Activated naive CD4-positive, alpha-beta T cell treated with anti-CD3 and anti-CD28 coated beads, Interleukin-2, amount 10 ng/mL, durations not matched to agents 7 days and 5 days (primary cell): ENCODE measurements at places on chromosomes 4 and X.

GRCh38 chrX:132742246-132742645, 216.2 kb downstream of the HS6ST2 start:
- DNase-seq: no peak

GRCh38 chr4:130812117-130812765, 1716.3 kb downstream of the C4orf33 start:
- no peak for DNase-seq

DNA sequence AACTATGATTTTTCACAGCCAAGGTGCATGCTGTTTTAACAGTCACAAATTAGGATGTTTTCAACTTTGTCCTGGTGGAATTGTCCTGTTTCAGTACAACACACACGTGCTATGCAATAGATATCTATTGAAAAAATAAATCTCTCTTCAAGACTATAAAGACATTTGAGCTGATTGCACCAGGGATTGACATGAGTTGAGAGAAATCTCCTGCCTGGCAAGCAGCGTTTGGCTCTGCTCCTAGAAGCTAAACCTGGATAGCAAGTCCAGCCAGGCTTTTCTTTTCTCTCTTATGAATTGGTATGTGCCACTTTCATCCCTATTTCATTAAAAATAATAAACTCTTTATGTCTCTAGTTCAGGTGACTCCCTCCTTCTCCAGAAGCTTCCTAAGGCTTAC, 16.6 kb upstream of the NPNT start:
- DNase-seq: no peak

- no peak for DNase-seq
These were observed 70.7 kb downstream of the RTL5 start for GRCh38 chrX:72060921-72061490.

DNA sequence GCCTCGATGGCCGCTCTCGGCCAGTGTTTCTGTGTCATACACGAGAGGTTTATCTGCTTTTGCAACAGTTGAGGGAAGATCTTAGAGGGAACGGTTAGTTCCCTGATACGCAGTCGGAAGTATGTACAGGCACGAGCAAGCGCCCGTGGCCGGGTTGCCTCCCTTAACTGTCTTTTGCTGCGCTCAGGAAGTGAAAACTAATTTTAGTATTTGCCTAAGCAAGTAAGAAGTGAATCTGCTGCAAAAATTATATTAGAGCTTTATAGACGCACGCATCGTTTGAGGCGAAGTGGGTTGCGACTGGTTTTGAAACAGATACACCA, 695 bp downstream of the MTM1 start:
- peak; percentile 67 for DNase-seq

GRCh38 chr4:159048166-159048886, 54.6 kb upstream of the RAPGEF2 start:
- no peak for DNase-seq

GRCh38 chr4:175560604-175561003, 251.5 kb downstream of the GPM6A start:
- DNase-seq: no peak

GRCh38 chr4:173736840-173737239, 206.8 kb upstream of the HAND2 start:
- no peak for DNase-seq

DNA sequence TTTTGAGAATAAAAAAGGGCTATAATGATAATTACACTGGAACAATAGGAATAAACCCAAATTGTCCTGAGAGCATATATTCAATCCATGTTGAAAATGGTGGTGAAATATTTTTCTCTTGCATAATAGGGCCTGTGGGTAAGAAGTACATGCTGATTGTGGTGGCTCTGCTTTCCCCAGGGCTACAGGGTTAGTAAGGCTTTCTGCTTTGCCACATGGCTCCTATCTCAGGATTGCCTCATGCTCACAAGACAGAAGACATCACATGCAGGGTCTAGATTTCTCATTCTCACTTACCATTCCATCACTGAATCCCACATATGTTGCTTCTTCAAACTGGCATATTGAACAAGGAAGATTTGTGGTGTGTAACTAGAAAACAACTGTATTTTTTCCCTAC, 12.4 kb upstream of the VEGFC start:
- no peak for DNase-seq

DNA sequence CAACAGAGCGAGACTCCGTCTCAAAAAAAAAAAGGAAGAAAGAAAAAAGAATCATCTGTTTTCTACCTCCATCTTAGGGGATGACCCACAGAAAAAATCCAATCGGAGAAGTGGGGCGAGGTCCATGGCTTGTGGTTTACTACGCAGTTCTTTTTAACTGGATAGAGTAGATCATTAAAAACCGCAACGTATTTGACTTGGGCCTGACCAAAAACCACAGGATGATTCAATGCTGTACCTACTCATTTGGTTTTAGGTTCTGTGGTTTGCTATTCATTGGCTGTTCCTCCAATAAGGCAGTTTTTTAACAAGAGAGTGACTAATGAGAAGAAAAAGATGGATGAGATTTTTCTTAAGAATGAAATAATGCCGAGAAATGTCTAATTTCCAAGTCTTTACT, 83.7 kb downstream of the FREM3 start:
- DNase-seq: peak; percentile 19

GRCh38 chrX:11363069-11363594, 69.9 kb downstream of the AMELX start:
- DNase-seq: no peak

GRCh38 chr4:142721187-142721586, 124.9 kb downstream of the INPP4B start:
- no peak for DNase-seq

DNA sequence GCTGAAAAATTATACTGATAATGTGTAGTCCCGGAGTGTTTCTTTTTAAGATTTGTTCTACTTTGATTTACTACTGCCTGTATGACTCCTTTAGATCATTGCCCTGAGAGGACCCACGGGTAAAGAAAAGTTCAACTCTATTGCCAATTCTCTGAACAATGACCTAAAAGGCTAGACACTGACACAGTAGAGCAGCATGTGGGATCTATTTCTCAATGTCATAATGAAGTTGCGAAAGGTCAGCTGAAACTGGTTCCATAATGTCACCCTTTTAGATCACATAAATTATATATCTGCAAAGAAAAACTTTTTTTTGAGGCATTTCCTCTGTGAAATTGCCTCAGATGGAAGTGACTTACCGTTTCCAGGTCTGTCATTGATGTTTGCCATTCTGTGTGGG, 67.4 kb downstream of the GLRB start:
- DNase-seq: no peak

- peak; percentile 59 for DNase-seq
These were observed 82.0 kb upstream of the CLDN34 start for GRCh38 chrX:9885150-9885549.

GRCh38 chr4:8235224-8235623, 34.3 kb upstream of the HTRA3 start:
- no peak for DNase-seq

GRCh38 chr4:28062562-28062961, 1201.9 kb downstream of the STIM2 start:
- no peak for DNase-seq

DNA sequence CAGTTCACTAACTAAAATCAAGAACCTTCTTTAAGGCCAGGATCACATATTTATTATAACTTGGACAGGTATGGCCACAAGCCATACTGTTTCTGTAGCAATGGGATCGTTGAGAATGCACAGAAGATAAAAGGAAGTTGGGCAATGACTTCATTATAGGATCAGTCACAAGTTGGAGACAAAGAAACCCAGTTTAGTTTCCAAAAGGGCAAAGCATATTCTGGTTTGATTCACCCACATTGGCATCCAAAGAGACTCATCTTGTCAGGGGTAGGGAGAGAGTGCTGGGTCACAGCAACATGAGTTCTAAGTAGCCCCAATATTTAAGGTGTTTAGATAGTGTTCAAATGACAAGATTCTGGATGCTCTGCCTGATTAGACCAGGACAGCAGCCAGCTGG, 317.1 kb upstream of the GALNT7 start:
- no peak for DNase-seq
